NCI-H1417 (cell line): ENCODE measurements at places on chromosomes 2 and 18.

DNA sequence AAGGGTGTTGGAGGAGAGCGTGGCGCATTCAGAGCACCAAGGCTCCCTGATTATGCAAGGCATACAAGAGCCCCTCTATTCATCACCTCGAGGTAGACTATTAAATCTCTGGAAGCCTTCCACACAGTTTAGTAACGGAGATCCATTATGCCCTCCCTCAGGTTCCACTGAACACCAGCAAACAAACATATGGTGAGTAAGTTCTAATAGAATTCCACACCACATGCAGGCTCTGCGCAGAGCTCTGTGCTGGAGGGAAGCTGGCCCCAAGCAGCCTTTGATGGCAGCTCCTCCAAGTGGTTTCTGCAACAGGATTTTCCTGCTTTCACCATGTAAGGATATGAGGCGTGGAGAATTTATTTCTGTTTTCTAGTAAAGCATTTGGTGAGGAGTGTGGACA lies 238.6 kb downstream of the C1D start:
- DNase-seq: no peak

DNA sequence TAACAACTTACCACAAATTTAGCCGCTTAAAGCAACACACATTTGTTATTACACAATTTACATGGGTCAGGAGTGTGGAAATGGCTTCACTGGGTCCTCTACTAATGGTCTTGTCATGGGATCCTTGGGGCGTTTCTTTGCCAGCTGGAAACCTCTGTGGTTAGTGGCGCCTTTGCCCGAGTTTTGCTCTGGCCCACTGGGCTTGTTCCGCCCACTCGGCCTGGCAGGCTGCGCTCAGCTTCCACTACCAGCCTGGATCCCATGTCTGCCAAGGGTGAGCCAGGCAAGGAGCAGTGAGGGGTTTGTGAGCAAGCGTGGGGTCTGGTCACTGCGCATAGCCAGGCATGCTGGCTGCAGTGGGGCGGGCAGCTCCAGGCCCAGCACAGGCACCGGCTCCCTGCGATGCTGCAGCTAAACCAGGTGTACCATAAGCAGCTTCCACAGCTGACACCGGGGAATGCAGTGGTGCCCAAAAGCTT lies 16.2 kb upstream of the MBD2 start:
- no peak for DNase-seq

- peak; percentile 82 for DNase-seq
Observed at GRCh38 chr2:196219671-196220070, 48.3 kb upstream of the STK17B start.

- no peak for DNase-seq
Observed at GRCh38 chr2:53452400-53452799, 315.2 kb upstream of the CHAC2 start.
